Stimulated activated CD4-positive, alpha-beta T cell treated with anti-CD3 and anti-CD28 coated beads, TNF-alpha, amount 100 ng/mL, for 48 hours (primary cell): ENCODE measurements at places on chromosomes 11 and 22.

- DNase-seq, result no peak
These were observed 11.2 kb upstream of the RBM4B start for GRCh38 chr11:66688561-66689534.

- DNase-seq, result no peak
These were observed 47.1 kb upstream of the NECTIN1 start for GRCh38 chr11:119776031-119776636.

DNA sequence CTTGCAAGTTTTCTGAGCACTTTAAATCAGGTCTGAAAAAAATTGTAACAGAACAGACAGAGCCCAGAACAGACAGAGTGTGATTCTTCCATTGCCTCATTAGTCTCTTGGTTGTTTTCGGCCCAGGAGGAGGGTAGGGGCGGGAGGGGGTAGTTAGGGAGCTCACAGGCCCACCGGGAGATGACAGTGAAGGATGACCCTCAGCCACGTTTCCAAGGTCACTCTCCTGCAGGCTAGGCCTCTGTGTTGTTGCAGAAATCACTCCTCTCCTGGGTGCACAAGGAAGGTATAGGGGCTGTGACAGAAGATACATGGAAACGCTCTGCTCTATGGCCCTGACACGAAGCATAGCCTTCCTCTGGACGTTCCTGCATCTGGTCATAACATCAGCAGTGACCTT is 69.3 kb downstream of the ABTB2 start:
- DNase-seq, result no peak

DNA sequence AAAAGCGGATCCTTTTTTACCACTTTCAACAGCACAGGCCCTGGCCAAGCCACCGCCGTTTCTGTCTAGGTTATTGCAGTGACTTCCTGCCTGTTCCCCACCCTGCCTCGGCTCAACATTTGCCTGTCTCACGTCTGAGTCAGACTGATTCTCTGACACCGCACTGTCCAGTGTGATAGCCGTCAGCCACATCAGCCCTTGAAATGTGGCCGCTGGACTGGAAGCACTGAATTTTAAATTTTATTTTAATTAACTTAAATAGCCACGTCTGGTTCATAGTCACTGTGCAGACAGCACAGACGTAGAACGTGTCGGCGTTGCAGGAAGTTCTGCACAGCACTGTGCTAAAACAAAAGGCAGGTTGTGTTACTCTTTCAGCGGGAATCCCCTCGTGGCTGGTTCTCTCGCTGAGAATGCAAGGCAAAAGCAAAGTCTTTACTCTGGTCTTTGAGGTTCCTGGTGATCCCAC is 56.3 kb upstream of the ADSL start:
- peak; percentile 50 for DNase-seq

- peak; percentile 30 for DNase-seq
These were observed 1.0 kb downstream of the SUN2 start for GRCh38 chr22:38754751-38755154.

- no peak for DNase-seq
These were observed 5.4 kb downstream of the RNF121 start for GRCh38 chr11:71934213-71934612.

GRCh38 chr11:109237636-109238035 is 184.4 kb upstream of the C11orf87 start:
- no peak for DNase-seq

DNA sequence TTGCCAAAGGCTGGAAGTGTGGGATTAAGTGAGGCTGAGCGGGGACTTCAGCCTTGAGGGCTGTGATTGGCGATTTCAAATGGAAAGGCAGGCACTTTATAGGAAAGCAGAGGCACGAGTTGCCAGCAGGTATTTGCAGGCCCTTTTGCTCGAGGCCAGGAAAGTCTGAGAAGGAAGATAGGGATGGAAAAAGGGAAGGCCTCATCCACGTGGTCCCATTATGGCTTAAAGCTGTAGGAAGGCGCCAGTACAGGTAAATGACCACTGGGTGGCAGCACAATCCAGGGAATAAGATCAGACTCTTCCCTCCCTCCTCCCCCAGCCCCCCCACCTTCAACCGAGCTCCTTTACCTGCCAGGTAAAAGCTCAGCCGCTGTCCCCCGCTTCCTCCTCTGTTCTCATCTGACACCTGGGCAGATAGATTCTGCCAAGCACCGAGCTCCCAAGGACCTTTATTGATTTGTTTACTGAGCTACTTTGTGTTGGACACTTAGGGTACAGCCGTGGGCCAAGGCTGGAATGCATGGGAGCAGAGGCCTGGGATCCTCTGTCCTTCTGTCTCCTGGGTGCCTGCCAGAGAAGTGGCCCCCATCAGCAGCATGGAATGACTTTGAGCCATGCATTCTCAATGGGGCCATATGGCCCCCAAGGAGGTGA is 7.5 kb downstream of the P2RX3 start:
- DNase-seq, result peak; percentile 66
